ENCODE measurements at places on chromosomes 3 and 15.

GRCh38 chr3:108528459-108529252, 18.3 kb upstream of the MYH15 start:
- DNase-seq: no peak

GRCh38 chr3:189272500-189273119, 100.8 kb downstream of the TPRG1 start:
- DNase-seq: no peak

- no peak for DNase-seq
Observed at GRCh38 chr15:48565560-48566482, 79.7 kb downstream of the FBN1 start.

DNA sequence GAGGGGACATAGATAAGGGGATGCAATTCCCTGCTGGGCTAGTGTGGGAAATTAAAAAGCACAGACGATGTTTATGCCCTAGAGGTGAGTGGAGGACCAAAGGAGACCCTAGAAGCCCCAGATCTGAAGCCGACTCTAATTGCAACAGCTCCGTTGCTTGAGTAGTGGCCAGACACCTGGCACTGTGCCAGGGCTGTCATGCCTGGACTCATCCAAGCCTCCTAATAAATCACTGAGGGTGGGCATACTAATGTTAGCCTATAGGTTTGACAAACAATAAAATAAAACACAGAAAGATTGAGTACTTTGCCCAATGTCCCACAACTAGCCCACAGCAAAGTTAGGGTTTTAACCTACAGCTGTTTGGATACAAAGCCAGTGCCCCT, 25.4 kb upstream of the MRPS22 start:
- DNase-seq: no peak

DNA sequence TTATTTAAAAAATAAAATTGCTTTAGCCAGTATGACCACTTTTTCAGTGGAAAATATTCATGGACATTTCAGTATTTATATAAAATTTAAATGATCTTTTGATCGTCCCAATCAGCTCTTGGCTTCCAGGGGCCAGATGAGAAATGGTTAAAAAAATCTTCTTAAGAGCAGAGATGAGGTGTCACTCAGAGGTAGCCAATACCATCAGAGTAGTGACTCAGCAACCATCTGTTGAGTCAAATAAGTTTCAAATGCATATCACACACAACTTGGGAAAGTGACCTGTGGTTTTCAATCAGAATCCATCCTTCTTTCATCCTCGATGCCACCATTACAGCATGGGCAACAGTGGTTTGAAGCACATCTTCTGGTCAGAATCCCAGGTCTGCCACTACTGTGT, 958.8 kb upstream of the NR2F2 start:
- no peak for DNase-seq

DNA sequence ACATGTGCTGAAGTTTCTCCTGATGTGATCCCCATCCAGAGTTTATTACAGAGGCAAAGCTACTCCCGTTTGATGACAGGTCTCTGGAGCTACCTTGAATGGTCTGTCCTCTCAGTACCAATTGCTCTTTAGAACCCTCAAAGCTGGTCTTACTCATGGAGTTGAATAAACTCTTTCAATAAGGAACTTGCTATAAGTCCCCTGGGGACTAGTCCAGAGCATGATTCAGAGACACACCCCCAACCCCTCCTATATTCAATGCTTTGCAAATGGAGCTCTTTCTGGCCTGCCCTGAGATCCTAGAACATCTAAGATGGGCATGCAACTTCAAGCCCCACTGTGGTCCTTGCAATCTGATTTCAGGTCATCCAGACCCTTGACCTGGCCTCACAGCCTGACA, 23.9 kb upstream of the TPM1 start:
- no peak for DNase-seq

- no peak for DNase-seq
Observed at GRCh38 chr3:54818486-54818885, 109.4 kb downstream of the LRTM1 start.

DNA sequence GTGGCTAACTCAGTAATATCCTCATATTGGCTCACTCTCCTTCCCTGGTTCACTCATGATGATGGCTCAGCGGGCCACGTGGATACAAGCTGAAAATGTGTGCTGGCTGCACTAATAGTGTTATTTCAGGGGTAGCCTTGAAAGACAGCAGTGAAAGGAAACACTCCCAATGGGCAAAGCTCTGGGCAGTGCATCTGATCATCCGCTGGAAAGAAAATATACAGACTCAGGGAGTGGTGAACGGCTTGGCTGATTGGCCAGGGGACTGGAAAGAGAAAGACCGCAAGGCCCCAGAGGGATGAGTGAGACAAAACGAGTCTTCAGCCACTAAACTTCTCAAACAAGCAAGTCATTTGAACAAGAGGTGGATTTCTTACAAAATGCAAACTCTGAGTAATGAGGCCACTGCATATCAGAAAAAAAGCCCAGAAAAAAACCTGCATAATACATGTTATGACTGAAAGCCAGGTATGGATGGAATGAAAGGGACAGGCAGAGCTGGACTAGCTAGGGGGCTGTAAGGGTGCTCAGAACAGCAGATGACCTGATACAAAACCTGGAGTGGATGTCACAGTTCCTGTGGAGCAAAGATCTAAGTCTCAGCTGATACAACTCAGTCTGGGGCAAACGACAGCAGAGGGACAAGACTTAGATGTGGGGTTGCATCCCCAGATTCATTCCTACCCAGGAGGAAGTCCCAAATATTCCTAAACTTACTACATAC, 33.3 kb downstream of the CMTM6 start:
- no peak for DNase-seq

DNA sequence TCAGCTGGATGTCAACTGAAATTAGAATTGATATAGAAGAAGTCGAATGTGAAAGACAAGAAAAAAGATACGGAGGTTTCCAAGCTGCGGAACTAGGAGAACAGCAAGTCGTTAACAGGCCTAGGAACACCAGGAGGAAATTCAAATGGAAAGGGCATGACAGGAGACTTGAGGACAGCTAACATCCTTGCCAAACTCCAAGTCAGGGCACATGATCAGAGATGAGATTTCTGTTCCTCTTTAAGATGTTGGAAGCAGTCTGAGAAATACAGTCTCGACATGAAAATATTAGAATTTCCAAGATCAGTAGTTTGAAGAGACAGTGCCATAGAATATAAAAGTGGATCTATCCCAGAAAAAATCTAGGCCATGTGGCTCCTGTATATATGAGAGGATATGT, 5.0 kb downstream of the MYO5A start:
- no peak for DNase-seq

- DNase-seq: no peak
Observed at GRCh38 chr15:57924598-57924997, 140.9 kb downstream of the ALDH1A2 start.

DNA sequence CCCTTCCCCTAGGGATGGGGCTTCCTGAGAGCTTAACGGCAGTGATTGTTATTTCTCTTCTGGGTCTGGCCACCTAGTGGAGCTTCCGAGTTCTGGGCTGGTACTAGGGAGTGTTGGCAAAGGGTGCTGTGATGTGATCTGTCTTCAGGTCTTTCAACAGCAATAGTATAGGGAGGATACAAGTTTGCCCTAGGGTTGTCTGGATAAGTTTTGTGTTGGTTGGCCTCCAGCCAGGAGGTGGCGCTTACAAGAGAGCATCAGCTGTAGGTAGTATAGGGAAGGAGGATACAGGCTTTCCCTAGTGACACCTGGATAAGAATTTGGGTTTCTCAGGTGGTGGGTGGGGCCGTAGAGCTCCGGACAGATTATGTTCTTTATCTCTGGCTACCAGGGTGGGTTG, 19.2 kb upstream of the CPOX start:
- DNase-seq: no peak

GRCh38 chr3:2944628-2945027, 165.5 kb downstream of the IL5RA start:
- no peak for DNase-seq

- no peak for DNase-seq
Observed at GRCh38 chr3:69020424-69020823, 6.9 kb upstream of the EOGT start.

GRCh38 chr3:187919048-187919447, 173.8 kb upstream of the BCL6 start:
- peak; percentile 26 for DNase-seq

DNA sequence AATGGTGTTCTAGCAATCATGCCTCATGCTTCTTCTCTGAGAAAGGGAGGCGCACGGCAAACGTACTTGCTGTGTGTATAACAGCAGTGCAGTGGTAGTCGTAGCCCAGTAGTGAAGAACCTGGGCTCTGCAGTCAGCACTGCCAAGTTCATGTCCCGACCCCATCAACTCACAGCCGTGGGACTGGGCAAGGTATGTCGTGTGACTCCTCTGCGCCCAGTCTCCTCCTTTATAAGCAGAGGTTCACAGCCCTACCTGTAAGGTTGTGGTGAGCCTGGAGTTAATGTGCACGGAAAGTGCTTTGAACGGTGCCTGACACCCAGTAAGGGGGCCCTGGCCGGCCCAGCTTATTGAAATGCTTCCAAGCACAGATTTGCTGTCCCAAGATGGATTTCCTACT, 26.6 kb downstream of the EHD4 start:
- no peak for DNase-seq

DNA sequence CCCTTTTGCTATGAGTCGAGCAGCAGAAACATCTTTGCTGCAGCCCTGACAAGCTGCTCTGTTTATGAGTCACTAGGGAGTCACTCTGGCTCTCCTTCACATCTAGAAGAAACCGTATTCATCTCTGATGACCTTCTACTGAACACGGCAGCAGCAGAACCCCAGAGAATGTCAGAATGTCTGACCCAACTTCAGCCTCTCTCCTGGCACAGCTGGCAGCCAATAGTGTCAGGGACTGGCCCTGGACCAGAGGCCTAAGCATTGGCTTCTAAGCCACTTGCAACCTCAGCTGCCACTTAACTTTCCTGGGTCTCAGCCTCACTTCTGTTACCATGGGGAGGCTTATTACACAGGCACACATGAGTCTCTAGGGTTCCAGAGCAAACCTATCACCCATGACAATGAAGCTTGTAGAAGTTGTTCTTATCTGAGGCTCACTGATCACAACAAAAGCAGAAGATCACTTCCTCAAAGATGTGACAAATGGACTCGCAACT, 184.1 kb upstream of the TLE3 start:
- DNase-seq: no peak

DNA sequence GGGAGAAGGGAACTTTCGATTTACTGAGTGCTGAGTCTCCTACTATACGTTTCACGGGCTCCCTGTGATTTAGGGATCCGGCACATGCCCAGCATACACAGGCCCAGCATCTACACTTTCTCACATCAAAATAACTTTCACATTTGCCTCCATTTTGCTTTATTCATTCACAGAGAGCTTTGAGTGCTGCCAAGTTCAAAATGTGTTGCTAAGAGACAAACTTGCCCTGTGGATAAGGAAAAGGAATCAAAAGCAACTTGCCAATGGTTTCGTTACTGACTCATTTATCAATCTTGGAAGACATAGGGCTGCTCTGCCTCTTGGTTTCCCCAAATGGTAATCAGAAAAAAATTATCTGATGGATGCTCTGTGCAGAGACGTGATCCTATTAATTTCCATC, 86.3 kb upstream of the LRRN1 start:
- DNase-seq: no peak

DNA sequence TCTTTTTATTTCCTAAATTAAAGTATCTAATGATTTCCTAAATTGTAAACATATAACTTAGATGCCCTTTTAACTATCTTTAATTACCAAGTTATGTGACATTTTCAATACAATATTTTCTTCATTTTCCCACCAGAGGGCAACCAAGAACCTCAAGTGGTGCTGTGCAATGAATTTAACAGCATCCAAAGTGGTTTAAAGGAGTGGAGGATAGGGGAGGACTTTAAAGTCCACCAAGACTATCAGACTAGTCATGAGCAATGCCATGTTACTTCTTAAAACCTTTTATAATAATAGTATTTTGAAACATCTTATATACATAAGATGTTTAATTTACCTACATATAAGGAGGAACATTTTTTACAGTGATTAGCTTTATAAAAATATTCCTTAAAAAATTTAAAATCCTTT, 74.4 kb downstream of the DLG1 start:
- no peak for DNase-seq

DNA sequence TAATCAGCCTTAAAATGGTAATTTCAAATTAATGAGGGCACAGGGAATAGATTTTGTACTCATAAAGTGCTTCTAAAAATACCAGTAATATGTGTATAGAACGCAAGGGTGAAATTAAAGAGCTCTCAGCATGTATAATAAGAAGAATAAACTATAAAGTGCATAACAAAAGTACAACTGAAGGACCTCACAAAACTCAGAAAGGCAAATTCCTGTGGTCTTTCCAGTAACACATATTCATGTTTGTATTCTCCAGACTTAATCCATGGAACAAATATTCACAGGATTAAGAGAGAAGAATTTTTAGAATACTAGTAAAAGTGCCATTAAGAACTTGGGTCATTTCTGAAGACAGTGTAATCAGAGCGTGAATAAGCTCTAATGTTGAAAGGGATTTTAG, 646.3 kb downstream of the CADM2 start:
- no peak for DNase-seq

DNA sequence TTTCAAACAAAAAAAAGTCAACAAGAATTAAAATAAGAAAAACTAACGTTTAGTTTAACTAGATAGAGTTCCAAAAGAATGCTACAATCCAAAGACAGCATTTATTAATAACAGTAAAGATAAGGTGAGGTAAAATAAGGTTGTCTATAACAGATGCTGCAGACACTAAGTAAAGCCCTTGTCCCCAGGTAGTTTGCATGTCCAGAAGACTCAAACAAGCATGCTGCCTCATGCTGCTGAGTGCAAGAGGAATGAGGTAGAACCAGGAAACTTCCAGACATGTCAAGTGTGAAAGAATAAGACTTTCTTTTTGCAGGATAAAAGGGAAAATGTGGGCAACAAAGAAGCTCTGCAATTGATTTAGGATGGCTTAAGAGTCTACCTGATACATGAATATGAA, 439.2 kb downstream of the PLOD2 start:
- no peak for DNase-seq

DNA sequence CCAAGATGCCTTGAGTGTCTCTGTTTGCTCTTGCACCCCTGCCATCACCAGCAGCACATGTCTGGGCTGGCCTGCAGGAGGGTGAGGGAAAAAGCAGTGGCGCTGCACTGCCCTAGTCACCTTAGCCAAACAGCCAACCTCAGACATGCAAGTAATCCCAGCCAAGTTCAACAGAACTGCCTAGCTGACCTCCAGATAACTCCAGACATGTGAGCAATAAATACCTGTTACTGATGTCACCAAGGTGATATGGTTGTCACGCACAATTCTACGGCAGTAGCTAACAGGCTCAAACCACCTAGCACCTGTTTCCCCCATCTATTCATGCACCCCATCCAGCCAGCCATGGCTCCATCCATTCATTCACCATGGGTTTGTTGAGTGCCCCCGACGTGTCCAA, 99.9 kb downstream of the SRGAP3 start:
- no peak for DNase-seq

DNA sequence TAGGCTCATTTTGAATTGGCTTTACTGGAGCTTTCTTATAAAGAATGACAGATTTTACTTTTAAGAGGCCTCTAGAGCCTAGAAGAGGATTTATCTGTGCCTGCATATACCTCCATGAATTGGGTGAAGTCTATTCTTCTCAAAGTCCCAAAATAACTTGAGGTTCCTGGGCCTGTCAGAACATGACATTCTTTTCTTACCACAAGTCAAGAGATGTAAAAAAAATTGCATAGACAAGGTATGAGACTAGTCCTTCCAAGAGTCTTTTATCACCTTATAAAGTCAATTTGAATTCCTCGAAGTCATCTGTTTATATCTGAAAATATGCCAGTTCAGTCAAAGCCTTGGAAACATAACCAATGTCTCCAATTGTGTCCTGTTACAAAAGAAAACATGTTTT, 17.2 kb upstream of the CD200 start:
- no peak for DNase-seq

GRCh38 chr3:185070491-185071286, 82.2 kb downstream of the C3orf70 start:
- DNase-seq: no peak

Measured in stimulated activated CD8-positive, alpha-beta memory T cell treated with anti-CD3 and anti-CD28 coated beads, Interleukin-15, amount 100 ng/mL, for 1 hour (primary cell).